NB4 (cell line): ENCODE measurements at places on chromosomes 4 and X.

- DNase-seq = no peak
These were observed 85.8 kb downstream of the DCTD start for GRCh38 chr4:182831376-182831775.

DNA sequence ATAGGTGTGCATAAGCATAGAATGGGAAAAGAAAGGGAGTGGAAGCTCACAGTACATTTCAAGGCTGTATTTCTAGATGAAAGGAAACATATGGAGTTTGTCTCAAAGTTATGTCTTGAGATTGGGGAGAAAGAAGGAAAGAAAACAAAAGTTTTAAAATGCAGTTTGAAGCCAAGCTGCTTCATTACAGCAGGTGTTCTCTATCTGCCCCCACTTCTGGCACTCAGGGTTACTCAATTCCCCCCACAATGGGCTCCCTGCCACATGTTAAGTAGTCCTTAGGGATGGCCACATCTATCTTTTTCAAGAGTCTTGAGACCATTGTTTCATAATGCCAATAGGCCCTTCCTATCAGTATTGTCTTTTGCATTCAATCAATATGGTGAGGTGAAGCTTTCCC is 367.4 kb upstream of the ANXA10 start:
- no peak for DNase-seq

GRCh38 chrX:123408821-123409737 is 225.0 kb downstream of the GRIA3 start:
- no peak for DNase-seq

GRCh38 chr4:57071326-57071725 is 38.9 kb downstream of the IGFBP7 start:
- DNase-seq = peak; percentile 86

DNA sequence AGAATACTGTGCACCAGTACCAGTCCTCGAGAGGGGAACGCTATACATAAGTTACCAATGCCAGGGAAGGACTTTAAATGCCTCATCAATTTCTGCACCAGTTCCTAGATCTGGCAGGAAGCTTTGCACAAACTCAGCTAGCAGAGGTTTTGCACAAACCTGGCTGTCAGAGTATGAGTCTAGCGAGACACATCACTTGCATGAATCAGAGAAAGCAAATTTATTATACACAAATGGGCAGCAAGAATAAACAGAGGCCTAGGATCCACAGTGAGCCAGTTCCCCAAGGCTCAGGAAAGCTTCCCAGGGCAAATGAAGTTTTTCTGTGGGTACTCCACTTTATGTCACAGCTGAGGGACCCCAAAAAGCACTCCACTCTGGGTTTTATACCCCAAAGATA is 523.5 kb downstream of the CFAP47 start:
- no peak for DNase-seq

- no peak for DNase-seq
These were observed 10.9 kb downstream of the ABRAXAS1 start for GRCh38 chr4:83473966-83474365.

GRCh38 chrX:69324851-69325250 is 159.6 kb upstream of the PJA1 start:
- no peak for DNase-seq

DNA sequence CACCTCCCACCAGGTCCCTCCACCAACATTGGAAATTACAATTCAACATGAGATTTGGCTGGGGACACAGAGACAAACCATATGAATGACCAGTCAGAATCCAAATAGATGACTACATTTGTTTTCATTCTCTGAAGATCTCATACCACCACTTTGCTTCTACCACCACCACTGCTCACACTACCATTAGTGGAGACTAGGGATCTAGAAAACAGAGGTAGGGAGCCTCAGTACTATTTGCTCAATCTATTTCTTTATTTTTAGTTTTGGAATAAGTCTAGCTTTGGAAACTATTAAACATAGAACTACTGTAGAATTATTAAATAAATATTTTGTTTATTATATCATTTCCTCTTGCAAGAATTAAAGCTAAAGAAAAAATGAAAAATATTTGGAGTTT is 727.9 kb downstream of the CCSER1 start:
- no peak for DNase-seq

- peak; percentile 95 for DNase-seq
These were observed 29.0 kb downstream of the NOP14 start for GRCh38 chr4:2934077-2934812.

DNA sequence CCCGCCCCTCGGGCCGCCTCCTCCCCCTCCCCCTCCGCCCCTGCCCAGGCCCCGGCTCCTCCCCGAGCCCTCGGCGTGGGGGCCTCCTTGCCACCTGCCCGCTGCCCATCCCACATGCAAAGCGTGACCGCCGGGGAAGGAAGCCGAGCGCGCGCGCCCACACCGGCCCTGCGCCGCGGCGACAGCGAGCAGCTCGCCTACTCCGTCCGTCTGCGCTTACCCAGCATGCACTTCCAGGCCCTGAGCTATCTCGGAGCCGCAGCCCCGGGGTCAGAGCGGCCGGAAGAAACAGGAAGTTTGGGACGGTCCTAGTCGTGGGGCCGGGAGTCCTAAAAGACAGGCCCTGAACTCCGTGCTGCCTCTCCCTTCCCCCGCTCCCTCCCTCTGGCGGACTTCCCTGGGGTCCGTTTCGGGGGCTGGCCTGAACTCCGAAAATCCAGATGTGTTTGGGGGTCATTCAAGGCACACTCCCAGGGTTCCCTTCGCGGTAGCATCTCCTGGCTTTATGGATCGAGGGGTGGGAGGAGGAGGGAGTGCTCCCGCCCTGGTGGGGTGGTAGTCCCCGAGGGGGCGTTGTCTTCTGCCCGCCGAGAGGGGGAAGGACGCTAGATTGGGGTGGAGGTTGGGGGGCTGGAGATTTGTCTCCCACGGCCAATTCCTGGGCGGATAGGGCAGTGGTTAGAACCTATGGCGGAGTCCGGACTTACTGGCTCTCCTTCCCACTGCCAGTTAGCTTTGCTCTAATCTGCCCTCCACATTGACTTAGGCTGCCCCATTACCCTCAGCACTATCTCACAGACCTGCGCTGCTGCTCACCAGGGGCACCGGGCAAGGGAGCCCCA is 25.0 kb upstream of the BCORL1 start:
- DNase-seq = peak; percentile 95

DNA sequence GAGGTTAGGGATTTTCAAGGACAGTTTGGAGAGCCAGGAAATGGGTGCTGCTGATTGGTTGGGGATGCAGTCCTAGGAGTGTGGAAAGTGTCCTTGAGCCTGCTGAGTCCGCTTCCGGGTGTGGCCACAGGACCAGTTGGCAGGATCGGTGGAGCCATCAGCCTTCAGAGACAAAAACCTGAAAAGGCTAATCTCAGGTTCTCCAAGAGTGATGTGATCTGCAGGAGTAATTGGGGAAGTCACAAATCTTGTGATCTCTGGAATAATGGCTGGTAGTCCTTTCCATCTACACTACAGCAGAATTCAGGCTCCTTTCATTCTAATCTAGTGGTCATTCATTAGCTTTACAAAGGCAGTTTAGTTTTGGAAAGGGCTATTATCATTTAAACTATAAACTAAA is 55.9 kb upstream of the BMP2K start:
- no peak for DNase-seq

DNA sequence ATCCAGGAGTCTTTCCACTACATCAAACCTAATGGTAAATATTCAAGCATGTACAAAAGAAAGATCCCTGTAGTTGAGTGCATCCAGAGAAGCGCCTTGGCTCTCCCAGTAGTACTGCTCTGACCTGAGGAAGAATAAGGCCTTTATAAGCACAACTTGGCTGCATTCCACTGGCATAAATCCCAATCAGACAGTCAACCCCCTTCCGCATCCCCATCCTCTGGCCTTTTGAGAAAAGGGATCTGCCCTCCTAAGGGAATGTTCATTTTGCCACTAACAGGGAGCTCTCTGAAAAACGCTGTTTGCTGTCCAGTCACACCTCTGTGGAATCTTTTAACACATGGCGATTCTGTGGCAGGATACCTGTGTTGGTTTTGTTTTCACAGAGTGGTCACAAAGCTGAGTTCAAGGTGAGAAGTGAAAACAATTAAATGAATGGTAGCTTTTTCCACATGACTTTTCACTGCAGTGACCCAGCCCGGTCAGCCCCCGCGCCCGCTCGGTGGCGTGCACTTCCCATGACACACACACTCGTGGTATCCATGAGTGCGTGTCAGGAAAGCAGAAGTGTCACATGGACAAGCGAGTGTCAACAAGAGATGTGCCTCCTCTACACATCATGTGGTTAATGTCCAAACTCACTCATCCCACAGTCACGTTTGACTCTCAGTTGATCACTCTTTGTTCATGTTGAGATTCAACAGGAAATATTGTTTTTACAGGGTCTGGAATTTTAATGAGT is 112.2 kb upstream of the ENPP6 start:
- DNase-seq = peak; percentile 21

DNA sequence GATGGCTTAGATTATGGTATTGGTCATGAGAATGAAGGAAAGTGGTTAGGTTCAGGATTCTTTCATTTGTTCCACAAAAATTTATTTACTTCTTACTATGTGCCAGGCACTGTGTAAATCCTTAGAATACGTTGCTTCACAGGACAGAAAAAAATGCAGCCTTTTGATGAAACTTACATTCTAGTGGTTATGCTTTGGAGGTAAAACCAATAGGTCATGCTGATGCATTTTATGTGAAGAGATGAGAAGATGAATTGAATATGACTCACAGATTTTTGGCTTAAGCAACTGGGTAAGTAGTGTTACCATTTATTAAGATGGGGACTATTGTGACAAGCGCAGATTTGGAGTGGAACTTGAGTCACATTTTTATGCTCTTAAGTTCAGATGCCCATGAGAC is 165.3 kb downstream of the GLRA2 start:
- no peak for DNase-seq

DNA sequence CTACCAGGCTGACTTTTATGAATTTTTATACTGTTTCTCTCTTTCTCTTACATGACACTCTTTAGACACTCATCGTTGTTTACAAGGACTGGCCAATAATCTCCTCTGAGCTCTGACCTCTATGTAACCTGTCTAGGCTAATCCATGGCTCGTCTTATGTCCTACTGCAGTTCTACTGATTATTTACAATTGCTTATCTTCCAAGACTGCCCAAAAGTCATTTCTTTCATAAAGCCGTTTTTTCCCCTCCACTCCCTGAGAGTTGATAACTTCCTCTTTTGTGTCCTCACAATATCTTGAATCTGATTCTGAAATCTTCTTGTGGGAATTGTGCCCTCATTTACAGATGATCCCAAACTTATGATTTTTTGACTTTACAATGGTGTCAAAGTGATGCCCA is 18.3 kb upstream of the SNCA start:
- DNase-seq = no peak

GRCh38 chrX:134520860-134521390 is 61.0 kb downstream of the HPRT1 start:
- DNase-seq = peak; percentile 75

GRCh38 chr4:182139491-182139890 is 103.7 kb upstream of the TENM3 start:
- no peak for DNase-seq

GRCh38 chr4:182724414-182724813 is 192.8 kb downstream of the DCTD start:
- no peak for DNase-seq

DNA sequence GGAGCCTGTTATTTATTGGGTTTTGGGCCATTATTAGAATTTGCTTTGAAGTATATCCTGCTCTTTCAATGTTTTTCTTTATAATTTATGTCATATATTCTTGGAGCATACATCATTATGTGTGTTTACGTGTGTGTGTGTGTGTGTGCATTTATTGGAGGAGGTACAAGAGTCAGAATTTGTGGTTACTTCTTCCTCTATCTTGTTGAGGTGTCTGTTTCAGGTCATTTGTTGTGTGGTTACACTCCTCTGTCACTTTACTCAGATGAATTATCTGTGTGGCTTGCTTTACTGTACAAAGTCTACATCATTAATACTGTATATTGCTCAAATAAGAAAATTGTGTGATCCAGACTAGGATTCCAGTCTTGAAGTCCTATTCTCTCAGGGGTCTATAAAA is 1957.4 kb upstream of the TENM3 start:
- no peak for DNase-seq

GRCh38 chr4:120750152-120750525 is 172.4 kb downstream of the PRDM5 start:
- no peak for DNase-seq

DNA sequence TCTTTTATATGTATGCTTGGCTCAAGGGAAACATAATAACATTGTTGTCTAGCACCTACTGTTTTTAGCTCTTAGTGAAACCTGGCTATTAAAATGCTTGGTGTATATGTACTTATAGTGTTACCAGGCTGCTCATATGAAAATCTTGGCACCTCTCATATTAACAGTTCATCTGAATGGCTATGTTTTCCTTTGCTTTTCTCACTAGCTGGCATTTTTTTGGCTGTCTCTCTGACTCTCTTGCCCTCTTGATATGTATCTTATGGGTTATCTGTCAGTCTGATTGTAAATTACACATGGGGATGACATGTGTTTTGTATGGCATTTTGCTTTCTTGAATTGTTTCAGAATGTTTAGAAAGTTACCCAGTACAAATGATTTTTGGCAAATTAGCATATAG is 158.0 kb downstream of the ARHGAP24 start:
- DNase-seq = no peak

GRCh38 chrX:10630320-10630719 is 9.9 kb upstream of the MID1 start:
- DNase-seq = no peak

- peak; percentile 71 for DNase-seq
These were observed 183.7 kb downstream of the NSUN7 start for GRCh38 chr4:40933272-40934053.

DNA sequence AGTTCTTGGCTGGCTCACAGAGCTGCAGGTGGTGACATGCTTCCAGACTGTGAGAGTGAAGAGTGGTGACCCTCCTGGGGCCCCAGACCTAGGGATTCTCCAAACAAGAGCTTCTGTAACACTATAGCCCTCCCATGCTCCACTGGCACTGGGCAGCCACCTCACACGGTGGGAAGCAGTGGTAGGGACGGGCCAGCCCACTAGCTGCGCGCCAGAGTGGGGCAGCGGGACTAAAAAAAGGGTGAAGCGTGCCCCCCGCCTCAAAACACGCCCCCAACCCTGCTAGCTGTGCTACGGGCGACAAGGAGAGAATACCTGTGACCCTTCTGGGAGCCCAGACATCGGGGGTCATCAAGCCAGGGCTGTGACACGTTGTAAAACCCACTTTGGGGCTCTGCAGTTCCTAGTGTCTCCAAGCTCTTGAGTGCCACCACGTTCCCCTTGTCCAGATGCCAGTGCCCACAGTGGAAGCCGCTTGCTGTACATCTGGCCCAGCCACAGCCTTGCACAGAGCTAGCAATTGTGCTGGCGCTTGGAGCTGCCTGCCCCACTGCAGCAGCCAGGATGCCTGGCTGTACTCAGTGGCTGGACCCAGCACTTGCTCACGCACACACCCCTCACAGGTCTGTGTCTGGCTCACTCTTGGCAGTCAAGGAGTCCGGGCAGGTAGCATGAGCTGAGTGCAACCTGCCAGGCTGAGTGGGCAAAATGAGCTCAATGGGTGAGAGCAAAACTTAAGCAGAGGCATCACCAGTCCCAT is 100.0 kb downstream of the DCAF12L2 start:
- no peak for DNase-seq
